ENCODE measurements at places on chromosomes 13 and 19.

- DNase-seq: no peak
These were observed at the start of gene UGGT2 for GRCh38 chr13:96053003-96053703. Gene UGGT2 (minus strand): TSS chr13:96053401. CDS start chr13:96053312, 89 bp downstream.

GRCh38 chr19:35775046-35775297 lies 392 bp upstream of the ARHGAP33 start:
- no peak for DNase-seq

- no peak for DNase-seq
These were observed 859.0 kb upstream of the SPRY2 start for GRCh38 chr13:81199956-81200355.

- no peak for DNase-seq
These were observed 14.8 kb upstream of the DNAJC15 start for GRCh38 chr13:43008596-43008995.

- no peak for DNase-seq
These were observed 26.7 kb upstream of the ISYNA1 start for GRCh38 chr19:18464646-18465045.

GRCh38 chr13:38658906-38659305 lies 28.0 kb upstream of the FREM2 start:
- no peak for DNase-seq

DNA sequence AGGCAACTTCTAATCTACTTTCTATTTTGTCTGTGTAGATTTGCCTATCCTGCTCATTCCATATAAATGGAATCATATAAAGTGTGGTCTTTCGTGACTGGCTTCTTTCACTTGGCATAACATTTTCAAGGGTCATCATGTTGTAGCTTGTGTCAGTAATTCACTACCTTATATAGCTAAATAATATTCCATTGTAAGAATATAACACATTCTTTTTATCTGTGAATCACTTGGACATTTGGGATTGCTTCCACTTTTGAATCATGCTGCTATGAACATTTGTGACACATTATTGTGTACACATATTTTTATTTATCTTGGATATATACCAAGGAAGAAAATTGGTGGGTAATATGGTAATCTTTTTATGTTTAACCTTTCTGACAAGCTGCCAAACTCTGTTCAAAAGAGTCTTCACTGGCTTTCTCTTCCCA lies 89.0 kb upstream of the CSNK1A1L start:
- DNase-seq: no peak

GRCh38 chr19:413756-414420 lies 4.9 kb upstream of the C2CD4C start:
- no peak for DNase-seq

- DNase-seq: no peak
These were observed 321.2 kb upstream of the NBEA start for GRCh38 chr13:34620862-34621261.

GRCh38 chr19:56301155-56301554 lies 13.5 kb downstream of the ZSCAN5A start:
- no peak for DNase-seq

- no peak for DNase-seq
These were observed 1.7 kb upstream of the KLK12 start for GRCh38 chr19:51036519-51036918.

DNA sequence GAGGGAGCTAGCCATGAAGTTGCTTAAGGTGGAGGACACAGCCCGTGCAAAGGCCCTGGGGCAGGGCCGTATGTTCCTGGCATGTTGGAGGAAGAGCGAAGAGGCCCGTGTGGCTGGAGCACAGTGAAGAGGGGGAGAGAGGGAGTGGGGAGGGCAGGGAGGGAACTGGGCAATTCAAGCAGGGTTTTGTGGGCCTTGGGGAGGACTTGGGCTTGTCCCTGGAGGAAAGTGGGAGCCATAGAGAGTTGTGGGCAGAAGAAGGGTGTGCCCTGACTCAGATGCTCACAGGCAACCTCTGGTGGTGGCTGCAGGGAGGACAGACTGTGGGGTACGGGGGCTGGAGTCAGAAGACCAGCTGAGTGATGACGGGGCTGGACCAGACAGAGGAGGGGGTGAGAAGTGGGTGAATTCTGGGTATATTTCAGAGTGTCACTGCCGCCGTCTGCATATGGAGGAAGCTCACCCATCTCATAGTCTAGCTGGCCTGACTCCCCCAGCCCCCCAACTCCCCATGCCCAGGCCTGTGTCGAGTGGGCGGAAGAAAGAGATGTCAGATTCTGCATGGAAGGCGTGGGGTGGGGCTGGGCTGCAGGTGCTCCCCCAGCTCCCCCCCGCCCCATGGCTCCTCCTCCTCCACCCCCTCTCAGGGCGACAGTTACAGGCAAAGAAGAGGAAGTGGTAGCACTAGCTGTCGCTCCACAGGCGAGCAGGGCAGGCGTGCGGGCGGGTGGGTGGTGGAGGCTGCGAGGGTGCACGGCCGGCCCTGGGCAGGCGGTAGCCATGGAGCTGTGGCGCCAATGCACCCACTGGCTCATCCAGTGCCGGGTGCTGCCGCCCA lies at the start of gene VAV1:
TSS of gene VAV1 (plus strand) at position 681 of the 838 bp plus-strand sequence. CDS start at position 781, 100 bp downstream.
- DNase-seq: peak; percentile 63

Measured in stimulated activated CD8-positive, alpha-beta memory T cell treated with anti-CD3 and anti-CD28 coated beads, Interleukin-7, amount 100 ng/mL, for 24 hours (primary cell).